ENCODE measurements at places on chromosomes 3 and 15. TPM values are rescaled to one million over a fixed set of nuclear protein-coding genes. Genes with fewer than 3 reads are reported as not detected.

Gene MESP2
- total RNA-seq: 0.32 TPM

Gene CPLX3
- not detected for total RNA-seq

Gene HCLS1
- 1.3 TPM for total RNA-seq

Gene AGBL1
- not detected for total RNA-seq

Gene RTP2
- not detected for total RNA-seq

Gene TM4SF4
- 0.65 TPM for total RNA-seq

Gene CDHR4
- not detected for total RNA-seq

Gene GOLGA6L25
- not detected for total RNA-seq

Gene DHX36
- total RNA-seq: 23.6 TPM

Gene LRRC58
- total RNA-seq: 39.7 TPM

Gene CD276
- 99.5 TPM for total RNA-seq

Gene GOLGA6L9
- 1.6 TPM for total RNA-seq

Gene RARRES1
- total RNA-seq: 0.65 TPM

Gene FOXB1
- total RNA-seq: not detected

Gene HYAL1
- total RNA-seq: 0.65 TPM

Gene GPX1
- total RNA-seq: 140 TPM

Gene CCK
- total RNA-seq: 3.8 TPM

Gene MAN2A2
- total RNA-seq: 23.0 TPM

Gene GOLGA8M
- total RNA-seq: 0.16 TPM

Gene SLC28A1
- not detected for total RNA-seq

Measured in hair follicle dermal papilla cell (primary cell).